ENCODE measurements at places on chromosomes 3 and 15.
A peak's percentile ranks its signal among the peaks of the same experiment; 100 is the strongest.

- no peak for DNase-seq
These were observed 10.4 kb downstream of the KBTBD12 start for GRCh38 chr3:127925384-127925783.

DNA sequence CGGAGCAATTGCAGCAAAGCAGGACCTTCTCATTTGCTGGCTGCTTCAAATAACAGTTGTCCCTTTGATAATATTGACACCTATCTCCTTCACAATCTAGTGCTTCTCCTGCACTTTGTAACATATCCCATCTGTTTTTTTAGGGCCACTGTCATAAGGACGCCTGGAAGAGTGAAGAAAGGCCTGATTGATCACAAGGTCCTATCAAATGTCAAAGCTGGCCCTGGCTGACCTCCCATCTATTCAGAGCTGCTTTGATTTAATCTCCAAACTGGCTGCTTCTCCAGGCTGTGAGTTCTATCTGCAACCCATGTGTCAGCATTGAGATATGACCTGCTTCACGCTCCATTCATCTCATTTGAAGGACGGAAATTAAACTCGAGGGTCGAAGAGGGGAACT, 601.2 kb upstream of the KCNMB2 start:
- DNase-seq = no peak

- peak; percentile 91 for DNase-seq
These were observed 240.4 kb upstream of the BHLHE40 start for GRCh38 chr3:4738737-4739274.

DNA sequence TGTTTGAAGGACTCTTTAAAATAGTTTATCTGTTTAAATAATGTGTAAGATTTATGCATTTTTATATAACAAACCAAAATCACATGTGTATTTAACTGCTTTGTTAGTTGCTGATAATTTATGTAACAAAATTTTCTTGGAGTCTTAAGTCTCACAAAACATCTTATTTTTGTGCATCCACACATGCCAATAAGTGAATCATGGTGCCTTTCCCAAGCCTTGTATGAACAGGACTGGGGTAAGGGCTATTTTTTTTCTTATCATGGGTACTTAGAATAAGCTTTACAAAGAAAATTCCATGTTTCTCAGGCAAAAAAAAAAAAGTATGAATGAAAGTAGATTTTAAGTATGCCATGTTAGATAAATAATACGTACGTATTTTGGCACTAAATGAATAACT, 132.9 kb upstream of the LRRFIP2 start:
- no peak for DNase-seq

DNA sequence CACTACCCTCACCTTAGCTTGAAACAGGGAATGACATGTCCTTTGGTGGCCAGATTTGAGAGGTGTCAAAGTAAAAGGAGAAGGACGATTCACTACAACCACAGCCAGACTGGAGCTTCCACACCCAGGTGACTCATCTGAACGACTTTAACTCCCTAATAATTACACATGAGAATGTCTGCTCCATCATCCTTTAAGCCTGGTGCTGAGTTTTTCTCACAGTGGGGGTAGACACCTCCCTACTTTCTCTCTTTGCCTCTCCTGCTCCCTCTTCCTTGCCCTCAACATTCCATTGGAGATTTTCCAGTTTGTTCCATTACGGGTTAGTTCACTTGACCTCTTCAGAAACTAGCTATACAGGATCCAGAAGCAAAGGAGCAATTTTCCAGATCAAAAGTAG, 154.3 kb upstream of the BHLHE40 start:
- no peak for DNase-seq

DNA sequence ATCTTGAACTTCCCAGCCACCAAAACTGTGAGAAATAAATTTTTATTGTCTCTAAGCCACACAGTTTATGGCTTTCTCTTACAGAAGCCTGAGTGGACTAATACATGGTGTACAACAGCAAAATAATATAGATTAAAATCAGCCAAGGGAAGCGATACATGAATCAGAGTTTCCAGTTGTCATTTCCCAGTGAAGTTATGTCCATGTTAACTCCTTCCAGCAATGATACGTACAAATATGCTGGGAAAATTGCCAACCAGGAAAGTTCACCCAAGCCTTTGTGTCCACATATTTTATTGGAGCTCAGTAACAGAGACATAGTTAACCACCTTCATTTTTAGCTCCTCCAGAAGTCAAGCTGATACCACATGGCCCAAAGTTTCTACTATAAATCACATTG, 280.9 kb upstream of the KCNMB2 start:
- DNase-seq = no peak

GRCh38 chr15:65305150-65305758, 777 bp downstream of the RNU5B-1 start:
- DNase-seq = no peak

GRCh38 chr3:188053710-188054380, 100.1 kb upstream of the LPP start:
- DNase-seq = no peak

GRCh38 chr3:172546628-172547214, 23.5 kb upstream of the TNFSF10 start:
- DNase-seq = no peak

DNA sequence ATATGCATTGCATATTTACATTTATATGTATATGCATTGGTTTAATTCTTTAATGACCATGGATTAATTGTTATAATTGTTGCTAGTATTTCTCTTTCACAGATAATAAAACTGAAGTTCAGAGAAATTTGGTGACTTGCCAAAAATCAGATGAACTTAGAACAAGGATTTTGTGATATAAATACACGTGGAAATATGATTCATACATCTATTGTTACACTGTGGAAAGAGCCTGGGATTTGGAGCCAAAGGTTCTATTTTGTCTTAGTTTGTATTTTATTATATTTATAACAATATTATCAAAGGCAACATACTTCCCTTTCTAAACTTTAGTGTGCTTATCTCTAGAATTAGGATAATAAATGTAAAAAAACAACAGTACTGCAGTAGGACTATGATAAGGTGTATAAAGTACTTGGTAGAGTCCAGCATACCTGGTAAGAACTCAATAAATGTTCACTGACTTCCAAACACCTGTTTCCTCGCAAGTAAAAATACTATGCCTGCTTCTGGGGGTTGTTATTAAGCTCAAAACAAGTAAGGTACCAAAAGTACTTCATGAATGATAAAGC, 342.9 kb downstream of the THSD4 start:
- DNase-seq = no peak

DNA sequence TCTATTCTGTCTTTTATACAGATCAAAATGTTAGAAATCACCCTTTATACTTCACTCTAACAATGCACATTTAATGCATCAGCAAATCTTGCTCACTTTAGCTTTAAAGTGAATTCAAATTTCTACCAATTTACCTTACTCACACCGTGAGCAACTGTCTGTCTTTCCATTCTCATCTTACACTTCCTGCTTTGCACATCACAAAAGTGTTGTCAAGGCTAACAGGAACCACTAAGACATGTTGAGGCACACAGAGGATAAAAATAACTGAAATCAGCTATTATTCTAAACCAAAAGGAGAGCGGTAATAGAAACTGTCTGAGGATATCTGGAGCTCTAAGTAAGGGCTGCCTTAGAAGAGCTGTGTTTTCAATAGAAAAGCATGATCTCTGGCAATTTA, 519.9 kb downstream of the ZBBX start:
- no peak for DNase-seq

GRCh38 chr3:65888980-65889706, 149.6 kb downstream of the MAGI1 start:
- DNase-seq = no peak

DNA sequence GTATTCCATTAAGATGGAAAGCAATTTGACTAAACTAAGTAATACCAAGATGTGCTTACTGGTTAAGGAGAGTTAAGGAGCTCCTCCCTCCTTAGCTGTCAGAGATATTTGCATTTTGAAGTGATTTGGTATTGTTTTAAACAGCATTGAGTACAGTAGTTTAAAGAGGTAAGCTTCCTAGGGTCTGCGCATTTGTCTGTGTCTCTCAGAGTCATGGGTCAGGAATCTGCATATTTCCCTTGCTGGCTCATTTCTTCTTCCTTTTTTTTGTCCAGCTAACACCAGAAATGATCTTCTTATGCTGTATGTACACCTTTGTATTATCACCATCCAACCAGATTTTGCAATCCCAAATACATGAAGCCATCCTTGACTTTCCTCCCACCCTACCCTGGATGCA, 163.0 kb upstream of the BFSP2 start:
- DNase-seq = no peak

- no peak for DNase-seq
These were observed 186.4 kb downstream of the FAM43A start for GRCh38 chr3:194871864-194872668.

DNA sequence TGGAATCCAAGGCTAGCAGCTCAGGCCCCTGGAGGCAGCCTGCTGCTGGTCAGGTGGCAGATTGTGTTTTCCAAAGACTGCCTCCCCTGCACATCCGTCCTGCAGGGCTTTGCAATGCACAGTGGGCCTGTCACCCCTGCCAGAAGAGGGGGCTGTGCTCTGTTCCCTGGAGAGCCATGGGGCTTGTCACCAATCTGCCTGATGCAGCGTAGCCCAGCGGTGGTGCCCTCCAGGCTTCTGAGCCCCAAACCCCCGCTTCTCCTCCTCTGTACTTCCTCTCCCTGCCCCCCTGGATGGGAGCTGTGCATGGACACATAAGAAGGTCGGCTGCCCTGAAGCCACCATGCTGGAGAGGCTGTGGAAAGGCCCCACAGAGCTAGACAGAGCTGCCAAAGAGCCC, 10.0 kb upstream of the PLXNA1 start:
- no peak for DNase-seq

DNA sequence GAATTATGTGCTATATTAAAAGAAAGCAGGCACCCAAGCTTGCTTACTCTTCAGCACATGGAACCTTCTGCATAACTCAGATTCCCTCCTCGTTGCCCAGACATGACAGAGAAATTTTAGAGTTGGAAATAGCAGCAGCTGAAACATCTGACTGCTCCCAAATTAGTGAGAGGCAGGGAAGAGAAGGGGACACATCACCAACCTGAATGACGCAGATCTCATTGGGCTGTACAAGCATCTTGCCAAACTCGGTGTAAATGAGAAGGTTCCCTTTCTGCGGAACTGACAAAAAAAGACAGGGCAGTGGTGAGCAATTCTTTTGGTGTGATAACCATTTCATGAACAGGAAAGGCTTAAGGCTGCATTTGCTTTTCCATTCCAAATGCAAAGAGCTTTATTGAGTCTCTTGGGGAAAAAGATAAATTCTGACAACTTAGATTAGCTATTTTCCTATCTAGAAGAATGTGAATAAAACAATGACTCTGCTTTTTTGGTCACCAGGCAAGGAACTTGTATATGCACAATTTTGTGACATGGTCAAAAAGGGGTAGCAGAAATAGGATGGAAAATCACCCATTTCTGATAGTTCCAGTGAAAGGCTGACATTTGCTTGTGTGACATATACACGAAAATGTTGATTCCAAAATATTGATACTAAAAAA, 35.1 kb downstream of the HGD start:
- no peak for DNase-seq

DNA sequence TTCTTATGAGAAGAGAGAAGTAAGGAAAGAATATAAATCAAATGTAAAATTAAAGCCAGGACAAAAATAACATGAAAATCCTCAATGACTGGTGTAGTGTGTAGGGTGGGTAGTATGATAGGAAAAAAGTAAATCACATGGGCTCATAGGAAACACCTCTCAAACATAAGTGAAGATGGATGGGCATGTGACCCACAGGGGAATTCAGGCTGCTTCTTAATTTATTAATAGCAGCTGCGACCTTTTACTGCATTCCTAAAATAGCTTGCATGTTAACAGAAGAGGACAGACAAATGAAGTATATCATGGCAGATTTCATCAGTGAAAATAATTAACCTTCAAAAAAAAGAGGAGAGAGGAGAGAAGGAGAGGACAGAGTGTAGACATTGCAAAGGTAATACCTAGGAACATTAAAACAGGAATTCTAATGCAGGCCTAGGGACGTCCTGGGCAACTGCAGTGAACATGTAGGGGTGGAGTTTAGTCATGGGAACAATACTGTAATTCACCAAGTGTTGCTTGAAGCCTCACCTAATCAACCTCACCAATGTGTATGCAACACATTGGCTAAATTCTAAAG, 132.9 kb downstream of the KCNMB2 start:
- DNase-seq = no peak

GRCh38 chr3:172918568-172919296, 168.2 kb downstream of the ECT2 start:
- DNase-seq = no peak

GRCh38 chr15:51619331-51620035, 3.1 kb downstream of the DMXL2 start:
- DNase-seq = no peak

- DNase-seq = no peak
These were observed 222.8 kb upstream of the TBL1XR1 start for GRCh38 chr3:177419904-177420601.

GRCh38 chr3:57066471-57066870, 6.0 kb downstream of the SPATA12 start:
- DNase-seq = no peak

GRCh38 chr3:27632431-27633223, 89.5 kb downstream of the EOMES start:
- no peak for DNase-seq

All from GF-D8 (cell line).